GM23338 (cell line): ENCODE measurements at places on chromosomes 7 and 10.

- DNase-seq, result no peak
Measured at GRCh38 chr10:11145495-11145855, 127.8 kb downstream of the CELF2 start.

DNA sequence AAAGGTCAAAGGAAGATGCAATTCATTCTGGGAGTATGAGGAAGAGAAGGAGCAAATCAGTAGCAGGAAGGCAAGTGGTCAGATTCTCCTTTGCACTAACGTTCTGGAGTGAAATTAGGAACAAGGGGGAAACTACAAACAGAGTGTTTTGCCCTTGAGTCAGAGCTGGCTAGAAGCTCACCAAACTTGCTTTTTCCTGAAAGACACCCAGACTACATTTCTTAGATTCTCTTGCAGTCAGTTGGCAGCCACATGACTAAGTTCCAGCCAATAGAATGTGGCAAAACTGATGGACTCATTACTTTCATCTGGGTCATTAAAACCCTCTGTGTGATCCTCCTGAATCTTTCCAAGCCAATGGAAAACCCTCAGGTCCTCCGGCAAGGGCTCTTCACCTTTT, 18.6 kb upstream of the DLX5 start:
- DNase-seq, result no peak

GRCh38 chr10:125727436-125727835, 7.9 kb downstream of the EDRF1 start:
- no peak for DNase-seq

DNA sequence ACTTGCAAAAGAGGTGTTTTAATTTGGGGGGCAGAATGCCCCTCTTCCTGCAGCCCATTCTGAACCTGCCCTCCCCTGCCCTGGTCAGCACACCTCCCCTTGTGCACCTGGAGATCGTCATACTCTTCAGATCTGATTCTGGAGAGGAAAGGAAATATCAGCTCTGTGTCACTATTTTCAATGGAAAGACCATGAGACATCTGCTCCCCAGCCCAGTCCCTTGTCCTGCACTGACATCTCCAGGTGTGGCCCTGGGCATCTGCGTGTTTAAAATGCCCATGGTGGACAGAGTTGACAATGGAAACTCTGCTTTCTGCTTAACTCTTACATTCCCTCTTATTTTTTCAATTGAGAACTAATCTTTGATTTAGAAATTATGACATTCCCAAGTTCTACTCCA, 41.6 kb upstream of the RASGEF1A start:
- DNase-seq, result no peak

- no peak for DNase-seq
Measured at GRCh38 chr10:79184145-79184625, 115.4 kb downstream of the ZMIZ1 start.

DNA sequence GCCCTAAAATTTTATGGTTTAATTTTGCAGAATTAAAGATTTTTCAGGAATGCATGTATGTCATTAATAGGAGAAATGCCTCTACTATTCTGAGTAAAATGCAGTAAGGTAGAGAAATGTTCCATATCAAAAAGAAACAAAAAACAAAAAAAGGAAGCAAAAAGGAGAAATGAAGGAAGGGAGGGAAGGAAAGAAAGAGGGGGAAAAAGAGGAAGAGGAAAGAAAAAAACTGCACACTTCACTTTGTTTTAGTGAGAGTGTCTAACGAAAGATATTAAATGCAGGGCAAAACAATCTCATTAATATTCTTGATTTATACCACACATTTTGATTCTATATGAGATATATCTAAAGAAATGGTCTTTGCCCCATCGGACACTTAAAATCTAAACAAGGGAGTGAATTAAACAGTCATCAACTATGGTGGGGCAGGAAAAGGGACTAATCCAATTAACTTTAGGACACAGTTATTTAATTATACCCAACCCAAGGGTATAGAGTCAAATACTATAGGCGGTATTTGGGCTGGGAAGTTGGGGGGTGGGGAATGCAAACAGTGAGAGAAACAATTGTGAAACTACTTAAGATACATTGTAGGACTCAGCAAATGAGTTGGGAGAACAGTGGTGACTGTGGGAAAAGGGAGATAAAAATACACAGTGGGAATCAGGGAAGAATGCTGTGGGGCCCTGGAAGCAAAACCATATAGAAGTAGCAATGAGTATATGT, 27.0 kb downstream of the IMMP2L start:
- DNase-seq, result peak; percentile 14

GRCh38 chr7:120055300-120055699, 217.7 kb upstream of the KCND2 start:
- DNase-seq, result no peak
